NCI-H2171 (cell line): ENCODE measurements at places on chromosomes 1 and 21.

GRCh38 chr1:196115646-196116045 lies 492.6 kb downstream of the KCNT2 start:
- DNase-seq: no peak

GRCh38 chr1:186122837-186123236 lies 252.2 kb downstream of the TPR start:
- DNase-seq: no peak

GRCh38 chr21:35783721-35784120 lies 276.6 kb downstream of the SETD4 start:
- DNase-seq: no peak

DNA sequence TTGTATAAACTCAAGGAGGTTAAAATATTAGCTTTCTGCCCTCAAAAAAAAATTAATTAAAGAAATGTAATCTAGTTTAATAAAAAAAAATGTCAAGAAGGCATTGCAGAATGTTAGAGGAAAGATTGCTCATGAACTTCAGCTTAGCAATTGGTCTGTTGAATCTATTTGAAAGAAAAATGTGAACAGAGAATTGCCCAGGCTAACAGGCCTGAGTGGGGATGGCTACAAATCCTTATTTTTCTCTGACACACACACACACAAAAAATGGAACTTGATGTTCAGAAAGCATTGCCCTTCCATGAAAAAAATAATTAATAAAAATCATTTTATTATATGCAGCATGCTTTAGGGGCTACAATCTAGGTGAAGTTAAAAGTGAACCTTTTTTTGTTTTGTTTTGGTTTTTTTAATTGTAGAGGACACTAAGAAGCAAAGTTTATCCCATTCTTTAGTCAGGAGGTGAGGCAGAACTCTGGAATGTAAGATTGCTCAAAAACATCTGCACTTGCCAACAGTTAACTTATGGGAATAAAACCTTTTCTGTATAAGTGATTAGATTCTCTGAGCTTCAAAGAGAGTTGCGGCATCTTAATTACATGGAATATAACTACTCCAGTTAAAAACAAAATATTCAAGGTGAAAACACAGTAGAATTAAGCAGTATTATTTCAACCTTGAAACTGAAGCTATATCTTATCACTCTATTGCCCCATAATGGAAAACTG lies 658.5 kb upstream of the ADGRL2 start:
- DNase-seq: no peak

DNA sequence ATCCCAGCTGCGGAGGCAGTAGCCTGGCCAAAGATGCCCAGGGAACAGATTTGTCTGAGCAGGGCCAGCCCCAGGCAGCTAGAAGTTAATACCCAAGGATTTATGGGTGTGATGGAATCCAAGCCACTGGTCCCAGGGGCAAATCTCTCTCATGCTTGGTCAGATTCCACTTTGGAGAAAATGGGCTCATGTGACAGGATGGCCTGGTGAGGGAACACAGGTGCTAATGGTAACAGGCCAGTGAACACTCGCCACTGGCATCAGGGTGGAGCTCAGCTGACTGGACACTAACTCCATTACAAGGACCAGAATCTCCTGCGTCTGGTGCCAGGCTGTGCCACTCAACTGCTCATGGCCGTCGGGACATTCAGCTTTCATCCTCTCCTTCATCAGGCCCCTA lies 12.0 kb downstream of the MDM4 start:
- no peak for DNase-seq

DNA sequence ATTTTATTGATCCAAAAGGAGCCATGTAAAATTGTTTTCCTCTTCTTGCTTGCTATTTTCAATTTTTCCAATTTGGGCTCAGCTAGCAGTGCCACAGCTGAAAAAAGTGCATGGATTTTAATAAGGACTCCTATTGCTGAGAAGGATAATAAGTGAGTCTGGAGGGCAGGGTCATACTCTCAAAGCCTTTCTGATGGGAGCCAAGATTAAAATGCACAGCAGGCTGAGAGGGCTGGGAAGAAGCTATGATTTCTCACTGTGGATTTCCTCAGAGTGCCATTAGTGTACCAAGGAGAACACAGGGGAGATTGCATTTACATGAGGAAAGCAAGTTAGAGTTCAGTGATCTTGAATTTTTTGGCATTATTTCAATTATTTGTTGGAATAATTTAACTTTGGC lies 261.3 kb downstream of the ST6GALNAC3 start:
- DNase-seq: no peak

GRCh38 chr21:40158366-40158765 lies 291.1 kb downstream of the PCP4 start:
- DNase-seq: no peak

- no peak for DNase-seq
Measured at GRCh38 chr1:20141001-20141400, 1.9 kb downstream of the PLA2G2F start.

DNA sequence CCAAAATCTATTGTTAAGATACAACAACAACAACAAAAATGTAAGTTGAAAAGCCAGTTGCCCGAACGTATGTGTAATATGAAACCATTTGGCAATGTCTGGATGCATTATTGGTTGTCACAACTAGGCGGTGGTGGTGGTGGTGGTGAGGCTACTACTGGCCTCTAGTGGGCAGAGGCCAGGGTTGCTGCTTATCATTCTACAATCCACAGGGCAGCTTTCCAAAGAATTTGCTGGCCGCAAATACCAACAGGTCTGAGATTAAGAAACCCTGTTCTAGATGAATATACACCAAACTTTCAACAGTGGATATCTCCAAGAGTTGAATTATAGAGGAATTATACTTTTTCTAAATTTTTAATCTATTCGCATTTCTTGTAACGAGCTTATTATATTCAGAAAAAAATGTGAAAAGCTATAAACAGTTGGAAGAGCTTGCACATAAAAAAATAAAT lies 26.8 kb upstream of the ZNF697 start:
- DNase-seq: no peak

- no peak for DNase-seq
Measured at GRCh38 chr1:205598841-205599668, 32.8 kb downstream of the ELK4 start.

GRCh38 chr1:115748401-115749150 lies 19.9 kb downstream of the CASQ2 start:
- DNase-seq: no peak

DNA sequence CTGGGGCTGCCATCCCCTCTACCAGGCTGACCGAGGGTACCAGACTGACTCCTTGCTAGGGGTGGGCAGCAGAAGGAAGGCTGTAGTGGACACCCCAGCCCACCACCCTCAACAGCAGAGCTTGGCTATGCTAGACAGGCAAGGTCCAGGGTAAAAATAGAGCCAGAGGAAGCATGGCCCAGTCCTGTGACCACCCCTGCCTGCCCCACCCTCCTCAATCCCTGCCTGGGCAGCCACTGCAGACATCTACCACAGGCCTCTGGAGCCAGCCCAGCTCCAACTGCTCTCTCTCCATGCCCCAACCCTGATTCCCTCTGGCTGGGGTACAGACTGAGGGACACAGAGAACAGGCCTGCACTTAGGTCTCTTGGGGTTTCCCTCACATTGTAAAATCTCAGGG lies 1.7 kb downstream of the S100A1 start:
- DNase-seq: no peak

GRCh38 chr21:37424396-37424795 lies 57.8 kb downstream of the DYRK1A start:
- DNase-seq: no peak

- DNase-seq: no peak
Measured at GRCh38 chr1:41351262-41352151, 9.7 kb upstream of the FOXO6 start.

DNA sequence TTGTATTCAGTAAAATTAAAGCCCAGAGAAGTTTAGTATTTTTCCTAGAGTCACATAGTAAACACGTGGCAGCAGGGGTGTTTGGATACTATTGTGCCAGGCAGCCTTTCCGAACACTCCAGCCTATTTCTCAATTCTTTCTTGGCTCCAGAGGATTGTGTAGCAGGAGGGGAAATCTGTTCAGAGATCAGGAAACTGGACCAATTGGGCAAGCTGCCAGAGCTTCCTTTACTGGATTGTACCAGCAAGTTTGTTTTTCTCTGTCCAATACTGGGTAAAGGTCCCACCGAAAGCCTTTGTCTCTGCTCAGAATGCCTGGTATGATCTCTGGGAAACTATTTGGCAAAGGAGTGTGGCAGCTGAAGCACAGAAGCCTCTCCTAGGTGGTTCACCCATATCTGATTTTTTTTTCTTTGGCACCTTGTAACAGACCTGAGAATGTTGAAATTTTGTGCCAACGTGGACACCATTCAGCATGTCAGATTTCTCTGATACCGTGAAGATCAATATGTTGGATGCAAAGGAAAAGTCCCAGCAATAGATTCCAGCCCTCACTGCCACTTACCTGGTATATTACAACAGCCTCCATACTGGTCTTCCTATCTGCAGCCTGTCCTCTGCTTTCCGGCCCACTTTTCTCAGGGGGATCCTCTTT lies 126.2 kb downstream of the FGGY start:
- DNase-seq: peak; percentile 50

- no peak for DNase-seq
Measured at GRCh38 chr1:202750761-202751160, 40.5 kb upstream of the SYT2 start.

DNA sequence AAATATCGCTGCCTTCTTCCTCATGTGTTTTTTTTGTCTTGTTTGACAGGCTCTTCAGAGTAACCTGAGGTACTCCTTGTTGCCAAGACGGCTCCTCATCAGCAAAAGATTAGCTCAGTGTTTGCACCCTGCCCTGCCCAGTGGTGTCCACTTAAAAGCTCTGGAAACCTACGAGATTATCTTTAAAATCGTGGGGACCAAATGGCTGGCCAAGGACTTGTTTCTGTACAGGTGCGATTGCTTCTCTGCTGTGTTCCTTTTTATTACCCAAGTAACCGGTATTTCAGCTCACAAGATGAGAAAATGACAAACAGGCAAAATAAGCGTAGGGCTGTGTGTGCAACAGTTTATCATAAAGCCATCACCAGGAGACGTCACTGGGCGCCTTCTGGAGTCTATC lies 42.4 kb downstream of the DOP1B start:
- DNase-seq: no peak

- peak; percentile 66 for DNase-seq
Measured at GRCh38 chr1:74689621-74690363, 16.2 kb upstream of the ERICH3 start.

- no peak for DNase-seq
Measured at GRCh38 chr1:216587715-216588114, 135.5 kb downstream of the ESRRG start.

DNA sequence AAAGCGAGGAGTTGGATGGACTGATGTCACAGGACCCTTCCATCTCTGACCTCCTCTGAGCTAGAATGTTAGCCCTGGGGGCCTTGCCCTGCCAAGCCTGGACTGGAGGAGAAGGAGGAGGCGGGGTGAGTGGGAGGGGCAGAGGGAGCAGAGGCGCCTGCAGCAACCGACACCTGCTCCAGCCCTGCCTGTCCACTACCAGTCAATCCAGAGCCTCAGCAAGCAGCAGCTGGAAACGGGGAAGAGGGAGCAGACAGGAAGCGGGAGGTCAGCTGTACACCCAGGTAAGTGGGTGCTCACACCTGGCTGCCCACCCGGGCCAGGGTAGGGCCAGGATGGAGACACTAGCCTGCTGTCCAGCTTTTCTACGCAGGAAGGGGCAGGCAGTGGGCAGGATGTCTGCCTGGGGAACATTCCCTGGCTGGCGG lies at the start of gene IGFN1:
IGFN1 (plus strand) TSS at position 201 of the 428 bp plus-strand sequence. CDS start 2,470 bp downstream, outside the sequence.
- no peak for DNase-seq

DNA sequence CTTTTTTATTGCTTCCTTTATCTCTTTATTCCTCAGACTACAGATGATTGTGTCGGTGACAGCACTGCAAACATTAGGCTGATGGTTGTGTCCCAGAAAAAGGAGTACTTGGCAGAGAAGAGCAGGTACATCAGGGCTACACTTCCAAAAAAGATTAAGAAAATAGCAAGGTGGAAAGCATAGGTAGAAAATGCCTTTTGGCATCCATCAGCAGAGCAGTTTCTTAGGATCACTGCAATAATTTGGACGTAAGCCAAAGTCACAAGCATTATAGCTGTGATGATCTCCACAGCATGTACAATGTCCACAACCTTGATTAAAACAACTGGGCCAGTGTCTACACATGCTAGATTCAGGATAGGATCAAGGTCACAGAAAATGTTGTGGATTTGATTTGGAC lies 5.9 kb downstream of the OR6K2 start:
- no peak for DNase-seq

DNA sequence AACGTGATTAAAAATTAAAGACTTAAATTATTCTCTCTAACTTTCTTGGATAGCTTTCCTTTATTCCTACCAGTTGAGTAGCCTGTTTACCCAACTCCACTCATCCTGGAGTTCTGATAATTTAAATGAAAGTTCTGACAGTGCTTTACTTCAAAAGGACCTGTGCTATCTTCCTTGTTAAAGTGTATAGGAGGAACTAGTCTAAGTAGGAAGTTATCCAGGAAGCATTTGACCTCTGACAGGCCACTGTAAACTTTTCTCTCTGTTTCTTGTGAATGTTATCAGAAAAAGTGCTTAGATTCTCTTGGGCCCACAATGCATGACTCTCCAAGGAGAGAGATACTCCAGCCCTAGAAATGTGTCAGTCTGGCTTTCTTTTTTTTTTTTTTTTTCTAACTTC lies 9.2 kb downstream of the UAP1 start:
- DNase-seq: no peak

GRCh38 chr21:28801906-28802305 lies 190.8 kb downstream of the LTN1 start:
- DNase-seq: no peak

DNA sequence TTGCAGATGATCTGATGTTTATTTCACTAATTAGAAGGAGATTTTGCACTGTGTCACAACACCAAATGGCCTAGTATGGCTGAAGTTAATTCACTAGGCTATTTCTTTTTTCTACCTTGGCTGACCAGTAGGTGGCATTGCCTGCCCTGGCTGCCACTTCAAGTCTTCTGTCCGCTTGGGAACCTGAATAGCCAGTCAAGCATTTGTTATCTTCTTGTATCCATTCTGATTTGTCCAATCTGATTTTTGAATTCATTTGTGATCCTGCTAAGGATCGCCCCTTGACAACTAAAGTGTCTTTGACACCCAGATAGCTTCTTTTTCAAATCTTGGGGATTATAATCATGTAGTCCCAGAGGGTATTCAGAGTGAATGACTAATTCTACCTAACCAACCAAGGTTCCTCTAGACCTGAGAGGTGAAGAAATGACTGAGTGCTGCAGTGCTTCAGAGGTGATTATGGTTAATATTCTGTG lies 99.4 kb downstream of the GIPC2 start:
- no peak for DNase-seq

DNA sequence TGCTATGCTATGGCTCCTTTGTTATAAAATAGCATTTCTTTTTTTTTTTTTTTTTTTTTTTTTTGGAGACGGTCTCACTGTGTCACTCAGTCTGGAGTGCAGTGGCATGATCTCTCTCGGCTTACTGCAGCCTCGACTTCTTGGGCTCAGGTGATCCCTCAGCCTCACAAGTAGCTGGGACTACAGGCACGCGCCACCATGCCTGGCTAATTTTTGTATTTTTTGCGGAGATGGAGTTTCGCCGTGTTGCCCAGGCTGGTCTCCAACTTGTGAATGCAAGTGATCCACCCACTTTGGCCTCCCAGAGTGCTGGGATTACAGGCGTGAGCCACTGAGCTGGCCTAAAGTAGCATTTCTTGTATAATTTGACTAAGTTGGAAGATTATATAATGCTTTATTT lies 10.8 kb downstream of the CAMTA1 start:
- DNase-seq: no peak

GRCh38 chr1:163347106-163347505 lies 25.4 kb downstream of the NUF2 start:
- DNase-seq: no peak

- DNase-seq: no peak
Measured at GRCh38 chr1:223835754-223836153, 10.0 kb downstream of the TP53BP2 start.
